Mesothelial cell of epicardium (in vitro differentiated cells): ENCODE measurements at places on chromosomes 13 and 19. TPM values are rescaled to one million over a fixed set of nuclear protein-coding genes. Genes with fewer than 3 reads are reported as not detected.

GRCh38 chr19:24065243-24065642, 21.7 kb upstream of the ZNF254 start:
- DNase-seq, result no peak

GRCh38 chr13:71068041-71068440, 799.0 kb downstream of the DACH1 start:
- DNase-seq, result no peak

DNA sequence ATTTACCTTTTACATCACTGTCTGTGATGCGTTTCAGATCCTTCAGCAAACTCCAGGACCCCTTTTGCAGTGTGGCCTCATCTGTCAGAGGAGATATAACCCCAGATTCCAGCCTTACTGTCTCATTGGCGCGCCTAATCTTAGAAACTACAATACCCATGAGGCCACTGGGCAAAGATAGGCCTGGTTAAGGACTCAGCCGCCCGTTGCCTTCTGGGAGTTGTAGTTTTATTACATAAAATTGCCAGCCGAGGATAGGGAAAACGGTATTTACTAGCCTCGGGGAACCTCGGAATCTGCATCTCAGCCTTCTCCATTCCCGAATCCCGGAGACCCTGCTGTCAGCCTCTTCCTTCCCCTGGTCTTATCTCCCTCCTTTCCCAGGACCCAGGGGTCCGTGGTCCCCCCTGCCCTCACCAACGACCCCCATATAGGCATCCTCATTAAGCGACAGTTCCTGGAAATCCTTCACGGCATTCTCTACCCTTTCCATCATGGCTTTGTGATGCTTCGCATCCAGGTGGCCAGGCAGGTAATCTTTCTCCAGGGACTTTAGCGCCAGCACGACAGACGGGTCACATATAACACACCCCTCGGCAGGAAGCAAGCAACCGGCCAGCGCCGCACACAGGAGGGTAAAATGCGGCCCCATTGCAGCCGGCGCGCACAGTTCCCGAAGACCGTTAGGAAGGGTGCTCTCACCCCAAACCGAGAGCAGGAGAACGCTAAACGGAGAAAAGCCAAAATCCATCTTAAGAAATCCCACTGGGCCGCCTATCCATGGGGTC, 1.3 kb downstream of the IZUMO1 start:
- no peak for DNase-seq

GRCh38 chr19:42286349-42287016, 15.4 kb upstream of the PRR19 start:
- DNase-seq, result no peak

DNA sequence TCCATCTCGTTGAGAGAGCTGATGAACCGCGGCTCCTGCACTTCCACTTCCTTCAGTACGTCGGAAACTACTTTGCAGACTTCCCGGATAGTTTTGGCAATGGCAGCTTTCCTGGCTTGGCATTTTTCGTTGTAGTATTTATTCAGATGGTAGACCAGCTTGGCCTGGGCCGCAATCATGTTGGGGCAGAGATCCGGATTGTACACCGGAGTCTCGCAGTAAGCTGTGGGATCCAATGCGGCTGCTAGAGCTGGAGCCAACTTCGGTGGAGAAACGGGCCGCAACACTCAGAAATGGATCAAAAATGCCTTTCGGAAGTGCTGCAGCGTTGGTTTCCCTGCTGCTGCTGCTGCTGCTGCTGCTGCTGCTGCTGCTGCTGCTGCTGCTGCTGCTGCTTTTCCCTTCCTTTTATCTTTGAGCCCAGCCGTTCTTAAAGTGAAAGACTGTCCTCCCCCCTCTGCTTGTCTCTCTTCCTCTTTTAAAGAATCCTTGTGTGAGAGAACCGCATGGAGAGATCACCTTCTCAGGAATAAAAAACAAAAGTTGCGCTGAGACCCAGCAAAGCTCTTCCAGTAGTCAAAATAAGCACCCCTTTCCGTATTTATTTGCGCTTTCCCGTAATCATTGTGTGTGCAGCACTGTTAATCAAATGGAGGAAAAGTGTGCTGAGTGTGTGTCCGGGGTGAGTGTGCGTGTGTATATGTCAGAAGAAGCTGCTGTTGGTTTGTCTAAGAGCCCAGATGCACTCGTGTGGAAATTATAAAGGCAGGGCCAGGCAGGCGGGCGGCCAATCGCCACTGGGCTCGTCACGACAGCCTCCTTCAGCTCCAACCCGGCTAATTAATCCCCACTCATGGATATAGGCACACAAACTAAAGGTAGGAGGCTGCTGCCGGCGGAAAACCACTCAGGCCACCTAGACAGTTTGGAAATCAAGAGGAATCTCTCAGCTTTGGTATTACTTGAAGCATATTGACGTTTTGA, at the start of gene MAB21L1:
Gene MAB21L1 (minus strand): TSS at position 730 of the 984 bp plus-strand sequence. CDS start 551 bp downstream, at position 179.
- no peak for DNase-seq

GRCh38 chr13:106478116-106478515, 57.3 kb downstream of the EFNB2 start:
- DNase-seq, result no peak

Gene SPACA4
- total RNA-seq, result not detected in 3 replicates

Gene MBD3L4
- total RNA-seq, result not detected in 3 replicates

Gene SOX1
- total RNA-seq, result not detected in 3 replicates

Gene PGLYRP2
- total RNA-seq, result not detected in 3 replicates

Gene USP12
- 22.3 to 23.2 TPM (median 23.0 TPM) in 3 replicates for total RNA-seq

Gene FFAR1
- total RNA-seq, result 0.96 to 1.3 TPM (median 1.2 TPM) in 3 replicates

Gene NRTN
- 1.7 to 2.8 TPM (median 2.4 TPM) in 3 replicates for total RNA-seq

Gene PRODH2
- total RNA-seq, result not detected in 3 replicates
